ENCODE measurements at places on chromosomes 3 and 15.

- no peak for DNase-seq
These were observed at the start of gene DNAH1 for GRCh38 chr3:52315977-52316764. Gene DNAH1, plus strand, starts transcription at chr3:52316319. Its CDS starts 6,124 bp downstream, at chr3:52322443.

GRCh38 chr15:101277943-101278564 is 769 bp upstream of the SELENOS start:
- no peak for DNase-seq

DNA sequence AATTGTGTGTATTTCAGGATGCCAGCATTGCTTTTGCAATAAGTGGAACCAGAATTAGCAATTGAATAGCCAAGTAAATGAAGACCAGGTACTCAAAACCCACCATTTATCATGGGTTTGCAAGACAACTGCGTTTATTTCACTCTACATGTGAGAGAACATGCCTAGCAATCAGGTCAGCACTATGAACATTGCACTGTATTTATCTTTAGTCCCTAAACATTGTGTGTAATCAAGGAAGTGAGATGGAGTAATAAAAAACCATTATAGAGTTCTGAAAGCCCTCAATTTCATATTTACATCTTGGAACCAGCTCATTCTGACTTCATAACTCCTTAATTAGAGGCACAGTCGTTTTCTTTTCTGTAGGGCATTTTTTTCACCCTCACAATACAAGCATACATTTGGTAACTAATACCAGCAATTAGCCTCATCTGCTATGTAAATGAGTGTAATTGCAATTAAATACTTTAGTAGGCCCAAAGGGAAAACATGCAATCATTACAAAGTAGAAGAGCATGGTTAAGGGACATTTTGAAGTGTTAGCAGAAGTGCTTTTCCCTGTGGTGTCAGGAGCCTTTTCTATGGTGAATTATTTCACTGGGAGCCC is 153.1 kb upstream of the DPH6 start:
- no peak for DNase-seq

GRCh38 chr3:150790629-150791028 is 27.7 kb upstream of the SIAH2 start:
- no peak for DNase-seq

DNA sequence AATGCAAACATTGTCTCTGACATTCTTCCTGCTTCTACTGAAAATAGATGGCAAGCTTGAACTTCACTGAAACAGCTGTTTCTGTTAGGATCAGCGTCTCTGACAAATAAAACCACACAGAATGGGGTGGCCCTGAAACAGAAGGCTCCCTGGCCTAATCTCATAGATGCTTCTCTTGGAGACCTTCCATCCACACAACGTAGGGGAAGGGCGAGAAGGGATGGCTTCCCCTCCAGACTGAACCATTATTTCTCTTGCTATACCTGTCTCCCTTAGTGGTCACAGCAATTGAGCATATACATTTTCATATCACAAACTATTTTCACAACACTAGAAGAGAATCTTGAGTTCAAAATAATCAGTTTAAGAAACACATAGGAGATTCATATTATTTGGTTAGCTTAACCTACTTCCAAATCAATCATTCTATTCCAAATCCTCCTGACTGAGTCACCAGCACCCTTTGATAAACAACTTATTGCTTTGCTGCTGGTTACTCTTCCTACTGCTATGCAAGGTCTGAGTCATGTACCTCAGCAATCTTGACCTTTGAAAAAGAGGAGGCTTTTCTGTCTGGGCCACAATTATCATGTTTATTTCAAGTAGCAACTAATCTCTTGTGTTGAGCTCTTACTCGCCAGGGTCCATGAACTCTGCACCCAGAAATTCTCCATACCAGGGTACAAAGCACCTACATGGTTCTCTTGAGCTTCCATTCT is 45.5 kb downstream of the CBLB start:
- DNase-seq = no peak

DNA sequence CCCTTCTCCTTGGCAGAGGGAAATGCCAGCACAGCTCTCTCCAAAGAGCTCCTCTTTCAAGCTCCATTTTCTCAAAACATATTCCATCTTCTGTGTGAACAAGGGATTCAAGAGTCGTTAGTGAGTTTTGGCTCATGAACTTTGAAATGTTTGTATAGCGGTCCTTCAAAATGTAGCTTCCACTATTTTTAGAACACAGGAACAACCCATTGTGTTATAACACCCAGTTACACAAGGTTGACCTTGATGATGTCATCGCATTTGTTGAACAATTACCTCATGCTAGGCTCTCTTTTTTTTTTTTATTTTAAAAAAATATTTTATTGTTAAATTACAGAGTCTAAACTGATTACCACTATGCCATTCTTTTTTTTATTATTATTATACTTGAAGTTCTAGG is 251.7 kb downstream of the THSD4 start:
- no peak for DNase-seq

- no peak for DNase-seq
These were observed 5.3 kb downstream of the LRRK1 start for GRCh38 chr15:100924436-100924835.

DNA sequence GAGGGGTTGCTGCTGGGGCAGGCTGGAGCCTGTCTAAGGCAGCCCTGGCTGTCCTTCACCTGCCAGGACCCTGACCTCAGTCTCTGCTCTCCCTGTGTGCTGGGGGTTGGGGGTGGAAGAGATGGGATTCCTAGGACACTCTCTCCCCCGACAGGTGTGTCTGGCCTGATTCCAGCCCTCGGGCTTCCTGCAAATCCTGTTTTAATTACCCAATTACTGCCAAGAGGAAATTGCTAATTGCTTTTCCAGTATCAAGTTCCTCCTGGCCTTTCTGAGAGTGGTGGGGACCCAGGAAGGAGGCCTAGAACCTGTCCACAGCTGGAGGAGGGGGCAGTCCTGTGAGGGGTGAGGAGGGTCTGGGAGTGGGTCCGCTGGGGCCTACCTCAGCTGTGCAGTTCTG is 15.8 kb downstream of the PLXNA1 start:
- no peak for DNase-seq

Data from GM18507 (cell line).